ENCODE measurements at places on chromosomes 13 and 19. TPM values are rescaled to one million over a fixed set of nuclear protein-coding genes. Genes with fewer than 3 reads are reported as not detected.

CYP4F11 gene
- not detected for total RNA-seq

DNA sequence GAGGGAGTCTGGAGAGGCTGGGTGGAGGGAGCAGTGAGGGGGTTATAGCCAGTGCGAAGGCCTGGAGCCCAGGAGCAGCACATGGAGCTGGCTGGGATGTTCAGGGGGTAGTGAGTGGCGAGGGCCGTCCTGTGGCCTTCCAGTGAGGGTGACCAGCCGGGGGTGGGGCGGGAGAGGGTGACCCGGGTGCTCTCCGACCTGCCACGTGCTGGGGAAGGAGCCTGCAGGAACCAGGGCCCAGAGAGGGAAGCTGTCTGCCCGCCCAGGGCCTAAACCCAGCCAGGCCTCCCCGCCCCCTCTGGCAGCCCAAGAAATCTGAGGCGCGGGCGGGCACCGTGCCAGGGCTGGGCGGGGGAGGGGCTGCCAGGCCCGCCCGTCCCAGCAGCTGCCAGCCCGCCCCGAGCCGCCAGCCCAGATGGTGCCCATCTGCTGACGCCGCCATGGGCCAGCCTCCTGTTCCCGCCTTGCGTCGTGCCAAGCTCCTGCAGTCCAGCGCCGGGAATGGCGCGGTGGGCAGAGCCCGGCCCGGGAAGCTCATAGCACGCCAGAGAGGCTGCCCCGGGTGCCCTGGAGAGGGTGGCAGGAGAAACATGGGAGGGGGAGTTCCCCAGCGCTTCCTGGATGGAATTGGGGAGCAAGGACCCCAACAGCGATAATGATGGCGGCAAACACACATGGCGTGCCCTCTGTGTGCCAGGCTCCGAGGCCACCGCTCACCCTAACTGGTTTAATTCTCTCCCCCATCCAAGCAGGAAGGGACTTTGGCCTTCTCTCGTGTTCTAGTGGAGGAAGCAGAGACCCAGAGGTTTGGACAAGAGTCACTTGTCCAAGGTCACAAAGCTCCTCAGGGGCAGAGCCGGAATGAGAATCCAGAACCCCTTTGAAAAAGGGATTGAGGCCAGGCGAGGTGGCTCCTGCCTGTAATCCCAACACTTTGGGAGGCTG, 21.5 kb downstream of the NFIC start:
- DNase-seq: peak; percentile 74

- no peak for DNase-seq
Observed at GRCh38 chr13:21894091-21894490, 223.2 kb downstream of the FGF9 start.

DNA sequence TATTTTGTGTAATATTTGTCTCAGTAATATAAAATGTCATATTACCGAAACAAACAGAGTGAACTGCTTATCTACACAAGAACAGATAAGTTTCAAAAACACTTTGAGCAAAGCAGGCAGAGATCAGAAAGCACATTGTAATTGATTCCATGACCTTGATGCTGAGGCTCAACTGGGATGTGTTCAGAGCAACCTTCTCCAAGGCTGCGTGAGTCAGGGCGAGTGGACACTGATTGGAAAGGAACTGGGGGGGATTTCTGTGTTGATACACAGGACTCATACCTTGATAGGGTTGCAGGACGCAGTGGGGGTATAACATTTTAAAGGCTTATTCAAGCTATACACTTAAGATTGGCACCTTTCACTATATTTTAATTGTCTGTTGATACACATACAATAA, 1136.3 kb downstream of the UQCRFS1 start:
- DNase-seq: no peak

- DNase-seq: peak; percentile 27
Observed at GRCh38 chr13:109366525-109366924, 419.9 kb downstream of the IRS2 start.
